ENCODE measurements at places on chromosomes 12 and 14.

DNA sequence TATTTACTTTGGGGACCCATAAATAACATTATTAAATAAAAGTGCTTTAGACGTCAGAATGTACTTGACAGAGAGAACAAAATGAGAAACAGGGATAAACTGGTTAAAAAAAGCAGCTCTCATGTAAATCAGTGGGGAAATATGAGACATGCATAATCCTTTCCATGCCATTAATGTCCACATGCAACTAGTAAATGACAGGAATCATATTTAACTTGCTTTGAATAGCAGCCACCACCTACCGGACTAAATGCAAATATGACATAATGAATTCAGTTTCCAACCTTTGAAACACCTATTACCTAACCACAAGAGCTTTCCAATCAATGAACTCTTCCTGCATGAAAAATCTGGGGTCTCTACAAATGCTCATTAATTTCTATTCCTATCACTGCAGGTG, 19.6 kb downstream of the FGD6 start:
- no peak for DNase-seq

GRCh38 chr14:77284066-77284465, 13.1 kb upstream of the NGB start:
- no peak for DNase-seq

DNA sequence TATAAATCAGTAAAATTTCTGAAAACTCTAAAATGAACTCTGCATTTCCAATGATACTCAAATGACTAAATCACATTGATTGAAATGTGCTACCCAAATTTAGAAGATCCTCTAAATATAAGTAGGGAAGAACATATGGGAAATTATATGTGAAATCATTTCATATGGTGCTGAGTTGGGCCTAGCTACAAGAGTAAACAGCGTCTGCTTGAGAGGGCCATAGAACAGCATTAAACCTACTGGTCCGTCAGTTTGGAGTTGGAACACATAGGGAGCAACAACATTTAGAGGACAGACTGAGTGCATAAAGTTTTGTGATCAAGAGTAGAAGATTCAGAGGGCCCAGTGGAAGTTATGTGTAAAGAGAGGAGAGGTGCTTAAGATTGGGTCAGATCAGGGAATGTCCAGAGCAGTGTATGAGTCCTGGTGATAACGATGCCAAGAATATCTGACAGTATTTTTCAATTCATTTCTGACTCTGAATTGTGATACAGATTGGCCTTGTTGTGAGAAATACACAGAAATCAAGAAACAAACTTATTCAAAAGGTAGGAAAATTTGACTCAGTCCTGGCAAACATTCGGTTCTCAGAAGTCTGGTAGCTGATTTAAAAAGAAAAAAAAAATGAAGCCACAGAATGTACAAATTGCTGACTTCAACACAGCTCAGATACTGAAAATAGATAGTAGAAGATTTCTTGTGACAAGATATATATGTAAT, 362.2 kb downstream of the CCDC91 start:
- DNase-seq = no peak

- DNase-seq = no peak
Measured at GRCh38 chr12:125776212-125776611, 711.0 kb downstream of the AACS start.

- no peak for DNase-seq
Measured at GRCh38 chr12:48122065-48122834, 3.1 kb downstream of the PFKM start.

DNA sequence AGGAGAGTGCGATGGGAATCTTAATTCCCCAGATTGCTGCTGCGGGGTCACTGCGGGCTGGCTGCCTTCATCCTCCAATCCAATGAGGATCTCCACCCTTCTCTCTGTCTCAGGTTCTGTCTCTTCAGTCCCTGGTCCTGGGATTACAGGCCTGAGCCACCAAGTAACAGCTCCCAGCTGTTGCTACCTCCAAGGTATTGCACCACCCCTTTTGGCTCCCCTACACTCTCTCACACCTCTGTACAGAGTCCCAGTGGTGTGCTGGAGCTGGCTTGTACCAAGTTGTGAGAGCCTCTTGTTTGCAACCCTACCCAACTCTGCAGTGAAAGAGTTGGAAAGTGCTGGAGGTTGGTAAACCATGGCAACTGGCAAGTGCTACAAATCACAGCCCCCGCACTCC, 10.0 kb upstream of the RILPL1 start:
- DNase-seq = no peak

DNA sequence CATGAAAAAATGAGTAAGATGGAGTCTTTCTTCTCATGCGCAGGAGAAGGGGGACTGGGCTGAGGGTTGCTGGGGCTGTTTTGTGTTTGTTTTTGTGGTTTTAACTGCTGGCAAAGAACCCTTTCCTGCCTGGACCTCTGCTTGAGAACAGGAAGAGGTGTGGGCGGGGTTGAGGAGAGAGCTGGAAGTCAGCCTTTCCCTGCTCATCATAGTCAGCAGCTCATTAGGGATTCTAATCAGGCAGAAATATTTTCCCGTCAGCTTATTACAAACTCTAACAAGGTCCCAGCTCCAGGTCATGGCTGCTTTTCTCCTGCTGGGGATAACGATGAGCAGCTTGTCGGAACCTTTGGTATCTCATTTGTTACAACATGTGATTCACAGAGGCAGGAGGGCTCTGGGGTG, 185.0 kb upstream of the NRXN3 start:
- DNase-seq = no peak

- no peak for DNase-seq
Measured at GRCh38 chr14:102986810-102987579, 64.5 kb downstream of the AMN start.

DNA sequence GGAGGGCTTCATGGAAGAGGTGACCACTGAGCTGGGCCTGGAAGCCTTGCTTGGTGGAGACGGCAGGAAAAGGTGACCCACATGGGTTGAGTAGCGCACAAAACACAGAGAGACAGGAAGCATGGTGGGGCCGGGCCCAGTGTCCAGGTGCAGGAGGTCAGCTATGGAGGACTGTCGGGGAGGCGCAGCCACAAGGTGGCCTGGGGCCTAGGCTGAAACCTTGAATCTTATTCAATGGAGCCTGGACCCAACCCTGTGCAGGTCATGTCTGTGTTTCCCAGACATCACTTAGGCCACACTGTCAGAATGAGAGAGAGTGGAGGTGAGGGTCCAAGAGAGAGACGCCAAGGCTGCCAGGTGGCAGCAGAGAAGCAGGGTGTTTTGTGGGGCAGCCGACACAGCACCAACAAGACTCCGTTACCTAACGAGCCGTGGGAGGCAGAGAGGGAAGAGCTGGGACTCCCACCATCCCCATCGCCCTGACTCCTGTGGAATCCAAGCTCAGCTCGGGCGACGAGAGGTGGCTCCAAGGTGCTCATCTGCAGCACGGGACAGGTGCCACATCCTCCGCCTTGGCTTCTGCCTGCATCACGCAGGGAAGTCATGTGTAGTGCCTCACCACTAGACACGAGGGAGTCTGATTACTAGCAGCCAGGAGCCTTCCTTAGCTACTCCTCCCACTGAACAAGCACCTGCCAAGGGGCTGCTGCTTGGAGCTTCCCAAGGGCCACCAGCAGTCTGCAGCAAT, 38.7 kb downstream of the DEGS2 start:
- DNase-seq = no peak

DNA sequence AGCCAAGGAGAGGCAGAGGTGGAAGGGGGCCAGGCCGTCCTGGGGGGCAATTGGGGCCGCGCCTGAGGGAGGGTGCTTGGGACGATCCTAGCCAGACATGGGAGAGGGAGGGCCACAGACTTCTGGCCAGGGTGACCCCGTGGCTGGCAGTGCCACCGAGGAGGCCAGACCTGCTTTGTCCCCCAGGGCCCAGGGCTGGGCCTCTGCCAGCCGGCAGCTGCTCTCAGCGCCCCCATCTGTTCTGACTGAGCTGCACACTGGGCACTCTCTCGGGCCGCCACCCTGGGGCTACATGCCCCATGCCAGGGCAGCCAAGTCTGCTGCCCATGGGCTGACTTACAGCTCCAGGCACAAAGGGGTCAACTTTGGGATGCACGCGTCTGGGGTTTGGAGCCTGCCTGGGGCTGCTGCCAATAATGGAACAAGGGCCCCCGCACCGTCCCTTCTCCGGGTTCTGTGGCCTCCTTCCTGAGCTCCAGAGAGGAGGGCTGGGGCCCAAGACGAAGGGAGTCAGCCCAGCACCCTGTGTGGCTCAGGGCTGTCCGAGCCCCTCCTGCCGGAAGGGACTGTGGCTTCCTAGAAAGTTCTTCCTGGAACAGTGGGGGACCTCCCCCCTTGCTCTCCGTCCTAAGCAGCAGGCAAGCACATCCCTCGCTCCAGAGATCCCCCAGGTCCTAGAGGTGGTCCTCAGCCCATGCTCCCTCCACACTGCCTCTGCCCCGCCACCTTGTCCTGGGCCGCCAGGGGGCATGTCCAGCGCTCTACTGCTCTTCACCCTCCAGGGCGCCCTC, 1.1 kb downstream of the ADSS1 start:
- DNase-seq = no peak

GRCh38 chr12:93727195-93727811, 50.1 kb downstream of the CRADD start:
- no peak for DNase-seq

GRCh38 chr14:92696366-92696765, 52.1 kb downstream of the LGMN start:
- DNase-seq = no peak

DNA sequence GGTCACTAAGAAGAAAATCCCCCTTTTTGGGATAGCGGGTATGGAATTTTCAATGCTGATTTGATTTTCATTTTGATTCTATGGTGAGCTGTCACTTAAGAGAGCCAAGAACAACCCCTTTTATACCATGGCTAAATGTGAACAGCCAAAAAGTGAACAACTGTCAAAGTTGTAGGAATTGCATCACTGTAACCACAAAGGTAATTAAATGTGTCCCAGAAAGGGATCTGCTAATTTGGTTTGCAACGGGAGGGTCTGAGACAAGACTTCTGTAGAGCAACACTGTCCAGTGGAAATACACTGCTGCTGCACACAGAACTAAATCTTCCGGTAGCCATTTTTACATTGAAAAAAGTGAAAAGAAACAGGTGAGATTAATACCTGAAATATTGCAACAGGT, 14.6 kb downstream of the CHST11 start:
- DNase-seq = no peak

DNA sequence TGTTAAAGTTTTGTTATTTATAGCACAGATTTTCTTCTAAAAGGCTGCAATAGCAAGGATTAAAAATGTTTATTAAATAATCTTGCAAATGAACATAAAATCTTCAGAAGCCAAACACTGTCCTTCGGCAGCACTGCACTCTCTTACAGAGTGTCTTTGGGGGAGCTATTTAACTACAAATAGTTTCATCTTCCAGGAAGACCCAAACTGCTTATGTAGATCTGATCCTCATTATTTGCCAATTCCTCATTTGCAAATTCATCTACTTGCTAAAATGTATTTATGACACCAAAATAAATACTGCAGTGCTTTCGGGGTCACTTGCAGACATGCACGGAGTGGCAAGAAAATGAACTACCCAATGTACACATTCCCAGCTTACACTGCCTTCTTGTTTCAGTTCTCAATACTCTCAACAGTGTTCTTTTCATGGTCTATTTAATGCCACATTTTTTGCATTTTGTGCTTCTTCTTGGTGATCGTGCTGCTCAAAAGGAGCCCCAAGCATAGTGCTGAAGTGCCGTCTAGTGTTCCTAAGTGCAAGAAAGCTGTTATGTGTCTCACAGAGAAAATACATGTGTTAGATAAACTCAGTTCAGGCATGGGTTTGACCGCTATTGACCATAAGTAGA, 128.1 kb downstream of the PRKD1 start:
- DNase-seq = no peak

DNA sequence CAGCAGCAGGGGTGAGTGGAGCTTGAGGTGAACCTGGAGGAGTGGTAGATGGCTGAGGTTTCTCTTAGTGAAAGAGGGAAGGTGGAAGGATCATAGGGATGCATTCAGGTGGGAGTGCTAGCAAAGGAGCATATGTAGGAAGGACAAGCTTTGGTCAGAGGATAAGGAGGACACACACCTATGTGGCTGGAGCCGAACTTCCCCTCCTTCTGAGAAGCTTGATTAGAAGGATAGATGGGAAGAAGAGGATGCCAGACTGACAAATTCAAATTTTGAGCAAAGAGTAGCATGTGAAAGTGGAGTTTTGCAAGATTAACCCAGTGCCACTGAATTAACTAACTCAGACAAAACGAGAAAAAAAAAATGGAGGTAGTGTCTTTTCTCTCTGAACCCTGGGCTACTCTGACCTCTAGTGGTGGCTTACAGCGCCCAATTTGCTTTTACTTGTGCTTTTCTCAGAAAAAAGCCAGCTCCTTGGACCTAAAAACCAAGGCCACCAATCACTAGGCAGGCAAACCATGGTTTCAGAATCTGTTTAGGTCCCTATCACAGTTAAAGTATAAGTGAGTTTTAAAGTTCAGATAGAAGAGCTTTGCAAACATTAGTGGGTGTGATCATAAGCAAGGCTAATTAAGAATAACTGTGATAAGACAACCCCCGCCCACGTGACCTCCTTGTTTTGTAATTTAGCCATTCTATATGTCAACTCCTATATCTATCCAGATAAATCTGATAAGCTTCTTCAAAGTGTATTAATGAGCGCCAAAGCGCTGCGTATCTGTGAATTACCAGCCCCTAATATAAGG, 15.5 kb downstream of the EMP1 start:
- DNase-seq = peak; percentile 72

GRCh38 chr12:75665216-75665615, 153.8 kb upstream of the KRR1 start:
- no peak for DNase-seq

DNA sequence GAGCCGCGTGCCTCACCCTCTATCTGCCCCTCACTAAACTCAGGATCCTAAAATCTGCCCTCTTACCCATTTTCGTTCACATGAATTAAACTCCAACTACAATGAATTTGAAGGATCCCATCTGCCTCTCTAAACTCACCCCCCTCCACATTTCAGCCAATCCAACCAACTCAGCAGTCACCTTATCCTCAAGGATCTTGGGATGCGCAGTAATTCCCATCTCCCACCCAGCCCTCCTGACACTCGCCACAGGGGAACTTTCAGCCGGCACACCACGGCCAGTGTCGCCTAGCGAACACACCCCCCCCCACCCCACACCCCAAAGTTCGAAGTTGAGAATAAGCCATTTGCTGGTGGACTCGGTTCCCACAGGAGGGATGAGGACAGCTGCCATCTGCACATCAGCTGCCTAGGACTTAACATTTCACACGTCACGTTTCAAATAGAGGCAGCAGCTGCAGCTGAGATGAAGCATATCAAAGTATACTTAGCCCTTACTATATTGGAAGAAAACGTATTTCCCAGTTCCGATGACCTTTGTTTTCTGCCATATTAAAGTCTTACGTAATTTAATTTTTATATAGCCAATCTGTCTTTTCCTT, 8.7 kb upstream of the SELPLG start:
- DNase-seq = no peak

DNA sequence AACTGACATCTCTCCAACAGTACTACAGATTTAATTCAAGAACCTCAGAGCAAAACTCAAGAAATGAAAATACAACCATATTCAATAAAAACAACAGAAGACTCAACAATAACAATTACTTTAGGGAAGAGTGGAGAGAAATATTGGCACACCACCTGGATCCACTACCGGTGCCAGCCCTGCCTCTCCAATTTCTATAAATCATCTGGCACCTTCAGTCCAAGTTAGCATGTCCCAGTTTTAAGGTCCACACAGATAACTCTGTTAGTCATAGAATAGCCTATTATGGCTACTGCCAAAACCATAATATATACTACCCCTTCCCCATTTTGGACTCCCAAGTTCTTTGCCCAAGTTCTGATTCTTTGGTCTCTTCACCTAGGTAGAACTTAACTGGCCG, 69.9 kb upstream of the PSMA6 start:
- no peak for DNase-seq

- no peak for DNase-seq
Measured at GRCh38 chr12:91367234-91367849, 184.7 kb upstream of the DCN start.

- DNase-seq = no peak
Measured at GRCh38 chr14:100498068-100498467, 89.1 kb downstream of the BEGAIN start.
